ENCODE measurements at places on chromosomes 6 and 20.

- DNase-seq: no peak
Measured at GRCh38 chr20:3621111-3621510, 42.1 kb downstream of the GFRA4 start.

DNA sequence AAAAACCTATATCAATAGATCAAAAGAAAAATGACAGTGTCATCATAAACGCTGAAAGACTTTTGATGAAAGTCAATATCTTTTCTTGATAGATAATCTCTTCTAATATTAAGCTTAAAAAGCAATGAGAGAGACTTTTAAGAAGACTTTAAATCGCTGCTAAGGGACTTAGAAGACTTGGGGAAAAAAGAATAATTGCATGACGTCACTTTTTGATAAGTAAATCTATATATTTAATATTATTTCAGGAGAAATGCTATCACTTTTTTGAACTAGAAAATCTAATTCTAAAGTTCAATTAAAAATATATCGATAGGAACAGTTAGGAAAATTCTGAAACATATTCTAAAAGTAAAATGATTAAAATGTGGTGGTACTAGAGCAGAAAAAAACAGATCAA lies 78.7 kb upstream of the TSHZ2 start:
- DNase-seq: no peak

DNA sequence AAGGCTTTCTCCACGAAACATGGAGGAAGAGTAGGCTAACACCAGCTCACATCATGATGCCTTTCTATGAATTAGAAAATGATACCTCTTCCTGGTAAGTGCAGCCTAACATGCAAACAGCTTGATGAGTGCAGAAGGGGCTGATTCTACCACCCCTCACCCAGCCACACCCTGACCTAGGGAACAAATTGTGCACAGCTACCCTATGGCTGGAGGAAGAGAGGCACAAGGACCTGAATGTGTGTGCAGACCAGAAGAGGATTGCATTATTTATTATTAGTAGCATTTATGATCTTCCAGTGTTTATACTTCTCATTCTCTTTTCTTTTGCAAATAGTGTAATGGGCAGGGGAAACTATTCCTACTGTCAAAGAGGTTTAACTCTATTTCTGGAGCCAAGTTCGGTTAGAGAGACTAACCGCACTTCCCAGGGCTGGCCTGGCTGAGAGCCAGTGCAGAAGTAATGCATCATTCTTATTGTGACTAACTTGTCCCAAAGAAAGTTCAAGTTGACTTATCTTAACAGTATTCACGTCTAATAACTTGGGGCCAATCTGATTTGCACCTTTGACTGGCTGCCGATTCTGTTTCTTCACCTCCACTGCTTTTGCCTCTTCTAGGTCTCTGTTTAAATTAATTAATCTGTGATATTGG lies 237.5 kb downstream of the CD83 start:
- DNase-seq: no peak

GRCh38 chr6:124983383-124984083 lies 21.3 kb downstream of the RNF217 start:
- DNase-seq: no peak

- no peak for DNase-seq
Measured at GRCh38 chr6:165850434-165851019, 187.5 kb upstream of the PDE10A start.

DNA sequence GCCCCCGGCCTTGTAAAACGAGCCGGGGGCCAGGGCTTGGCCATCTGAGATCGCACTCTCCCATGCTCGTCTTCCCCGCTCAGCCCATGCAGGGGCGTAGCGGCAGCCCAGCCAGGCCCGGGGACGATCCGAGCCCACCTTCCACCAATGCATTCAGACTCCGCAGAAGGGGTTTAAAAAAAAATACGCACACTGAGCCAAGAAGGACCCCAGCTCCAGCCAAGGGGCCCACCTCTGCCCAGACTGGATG lies 320 bp downstream of the GSTA4 start:
- DNase-seq: no peak

DNA sequence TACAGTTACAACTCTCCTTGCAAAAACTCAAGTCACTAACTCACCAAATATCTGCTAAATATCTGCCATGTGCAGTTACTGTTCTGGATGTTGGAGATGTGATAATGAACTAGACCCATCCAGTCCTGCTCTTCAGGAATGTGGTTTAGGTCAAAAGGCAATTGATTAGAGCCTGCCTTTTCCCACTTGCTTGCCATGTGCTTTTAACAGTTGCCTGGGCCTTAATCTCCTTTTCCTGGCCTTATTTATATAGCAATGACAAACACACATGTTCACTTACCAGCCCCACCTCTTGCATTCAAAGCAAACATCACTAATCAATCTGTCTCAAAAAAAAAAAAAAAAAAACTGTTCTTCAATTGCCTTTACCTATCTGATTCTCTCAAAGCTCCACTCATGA lies 199.2 kb downstream of the ZNF217 start:
- no peak for DNase-seq

DNA sequence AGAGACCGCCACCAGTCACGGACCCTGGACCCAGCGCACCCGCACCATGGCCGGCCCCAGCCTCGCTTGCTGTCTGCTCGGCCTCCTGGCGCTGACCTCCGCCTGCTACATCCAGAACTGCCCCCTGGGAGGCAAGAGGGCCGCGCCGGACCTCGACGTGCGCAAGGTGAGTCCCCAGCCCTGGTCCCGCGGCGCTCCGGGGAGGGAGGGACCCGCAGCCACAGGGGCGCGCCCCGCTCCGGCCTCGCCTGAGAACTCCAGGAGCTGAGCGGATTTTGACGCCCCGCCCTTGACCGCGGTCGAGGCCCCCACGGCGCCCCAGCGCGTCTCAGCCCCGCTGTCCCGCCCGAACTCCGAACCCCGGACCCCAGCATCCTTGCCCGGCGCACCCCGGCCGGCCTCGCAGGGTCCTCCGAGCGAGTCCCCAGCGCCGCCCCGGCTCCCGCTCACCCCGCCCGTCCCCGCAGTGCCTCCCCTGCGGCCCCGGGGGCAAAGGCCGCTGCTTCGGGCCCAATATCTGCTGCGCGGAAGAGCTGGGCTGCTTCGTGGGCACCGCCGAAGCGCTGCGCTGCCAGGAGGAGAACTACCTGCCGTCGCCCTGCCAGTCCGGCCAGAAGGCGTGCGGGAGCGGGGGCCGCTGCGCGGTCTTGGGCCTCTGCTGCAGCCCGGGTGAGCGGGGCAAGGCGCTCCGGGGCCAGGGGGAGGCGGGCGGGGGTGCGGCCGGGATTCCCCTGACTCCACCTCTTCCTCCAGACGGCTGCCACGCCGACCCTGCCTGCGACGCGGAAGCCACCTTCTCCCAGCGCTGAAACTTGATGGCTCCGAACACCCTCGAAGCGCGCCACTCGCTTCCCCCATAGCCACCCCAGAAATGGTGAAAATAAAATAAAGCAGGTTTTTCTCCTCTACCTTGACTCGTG lies at the start of gene OXT:
TSS of gene OXT (plus strand) at position 11 of the 920 bp plus-strand sequence. CDS start at position 47, 36 bp downstream.
- peak; percentile 55 for DNase-seq

DNA sequence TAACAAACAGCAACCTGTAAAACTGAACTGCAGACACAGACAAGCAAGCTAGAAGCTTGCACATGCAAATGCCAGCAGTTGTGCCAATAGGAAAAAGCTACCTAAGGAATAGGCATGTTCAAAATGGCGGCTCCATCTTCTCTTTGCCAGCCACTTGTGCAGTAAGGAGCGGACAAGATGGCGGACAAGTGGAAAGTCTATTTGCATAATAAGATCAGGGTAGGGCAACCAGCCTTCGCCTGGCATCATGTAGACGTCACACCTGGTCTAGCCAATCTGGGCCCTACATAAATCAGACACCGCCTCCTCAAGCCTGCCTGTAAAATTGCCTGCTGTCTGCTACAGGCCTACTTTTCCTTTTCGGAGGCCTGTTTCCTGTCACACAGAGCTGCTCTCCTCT lies 18.0 kb downstream of the C6orf52 start:
- DNase-seq: no peak

DNA sequence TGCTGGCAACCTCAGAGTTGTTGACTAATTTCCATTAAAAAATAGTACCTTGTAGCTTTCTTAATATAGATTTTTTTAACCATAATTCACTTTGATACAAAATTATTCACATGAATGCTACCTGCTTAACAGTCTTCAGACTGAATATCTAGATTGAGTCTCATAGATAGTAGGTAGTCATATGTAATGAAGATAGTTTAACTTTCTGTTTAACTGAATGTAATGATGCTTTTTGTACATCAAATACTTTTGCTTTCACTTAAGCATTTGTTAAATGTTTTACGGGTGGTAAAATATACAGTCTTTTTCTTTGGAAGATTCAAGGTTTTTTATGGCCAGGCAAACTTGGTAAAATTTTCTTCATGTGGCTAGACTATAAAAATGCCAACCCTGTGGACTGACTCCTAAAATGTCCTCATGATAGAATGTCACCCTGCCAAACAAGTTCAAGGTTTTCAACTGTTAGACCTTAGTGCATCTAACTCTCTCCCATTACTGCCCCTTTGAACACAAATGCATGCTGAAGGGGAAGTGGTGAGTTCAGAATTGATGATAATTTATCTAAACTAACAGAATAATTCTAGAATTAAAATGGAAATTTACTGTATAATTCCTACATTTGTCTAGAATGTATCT lies 16.4 kb downstream of the TBPL1 start:
- no peak for DNase-seq

DNA sequence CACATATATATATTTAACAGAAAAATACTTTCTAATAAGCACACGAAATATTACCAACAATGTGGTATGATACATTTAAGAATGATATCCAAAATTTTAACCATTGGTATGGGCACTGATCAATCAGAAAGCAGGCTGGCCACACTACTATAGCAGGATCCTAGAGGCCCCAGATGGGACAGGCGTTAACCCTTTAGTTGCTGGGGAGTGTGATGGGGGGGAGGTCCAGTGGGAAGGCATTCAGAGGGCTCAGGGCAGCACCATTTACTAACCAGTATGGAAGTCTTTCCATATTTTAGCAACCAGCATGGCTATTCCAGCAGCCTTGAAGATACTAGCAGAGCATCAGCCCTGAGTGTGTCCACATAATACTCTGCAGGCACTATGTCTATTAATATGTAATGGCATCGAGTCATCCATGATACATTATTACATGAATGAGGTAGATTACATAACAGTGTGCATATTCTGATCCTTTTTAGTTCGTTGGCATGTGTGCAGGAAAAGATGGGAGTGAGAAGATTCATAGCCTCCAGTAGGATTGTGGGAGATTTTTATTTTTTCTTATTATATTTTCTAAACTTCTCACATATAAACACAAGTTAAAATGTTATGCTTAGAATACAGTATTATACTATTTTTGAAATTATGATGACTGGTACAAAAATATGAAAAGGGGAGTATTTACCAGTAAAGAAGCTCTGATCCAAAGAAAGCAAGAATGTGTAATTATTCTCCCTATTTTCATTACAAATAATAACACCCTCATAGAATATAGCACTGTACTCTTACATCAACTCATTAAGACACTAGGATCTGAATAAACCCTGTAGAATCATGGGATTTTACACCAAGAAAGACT lies 78.9 kb downstream of the FAM217A start:
- no peak for DNase-seq

GRCh38 chr6:170067181-170067641 lies 223.7 kb downstream of the DLL1 start:
- no peak for DNase-seq

DNA sequence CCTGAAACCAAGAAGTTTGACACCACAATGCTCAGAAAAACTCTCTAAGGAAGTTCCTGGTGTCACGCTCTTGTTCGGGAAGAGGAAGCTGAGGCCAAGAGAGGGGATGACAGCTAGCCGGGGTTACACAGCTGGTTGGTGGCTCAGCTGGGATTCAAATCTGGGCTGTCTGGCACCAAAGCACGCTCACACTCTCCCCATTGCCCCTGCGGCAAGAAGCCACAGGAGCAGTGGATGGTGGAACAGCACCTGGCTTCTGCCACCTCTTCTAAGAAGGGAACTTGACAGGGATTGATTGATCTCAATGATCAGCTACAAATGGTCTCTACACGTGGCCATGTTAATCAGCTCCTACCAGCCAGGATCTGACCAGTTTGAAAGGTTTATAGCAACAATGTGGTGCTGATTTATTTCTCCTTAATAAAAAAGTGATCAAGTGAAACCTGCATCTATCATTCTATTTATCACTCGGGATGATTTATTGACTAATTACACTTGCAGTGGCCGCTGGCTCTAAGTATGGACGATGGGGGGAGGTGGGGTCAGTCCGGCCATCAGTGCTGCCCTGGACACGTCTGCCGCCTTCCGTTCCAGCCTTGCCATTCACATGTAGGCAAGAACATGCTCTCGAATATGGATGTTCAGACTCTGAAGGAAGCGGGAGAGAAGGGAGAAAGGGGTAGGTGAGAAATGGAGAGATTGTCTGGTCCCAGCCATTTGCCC lies 71.9 kb upstream of the TOP1 start:
- DNase-seq: no peak

GRCh38 chr20:63080411-63080810 lies 73.6 kb upstream of the BHLHE23 start:
- DNase-seq: no peak

DNA sequence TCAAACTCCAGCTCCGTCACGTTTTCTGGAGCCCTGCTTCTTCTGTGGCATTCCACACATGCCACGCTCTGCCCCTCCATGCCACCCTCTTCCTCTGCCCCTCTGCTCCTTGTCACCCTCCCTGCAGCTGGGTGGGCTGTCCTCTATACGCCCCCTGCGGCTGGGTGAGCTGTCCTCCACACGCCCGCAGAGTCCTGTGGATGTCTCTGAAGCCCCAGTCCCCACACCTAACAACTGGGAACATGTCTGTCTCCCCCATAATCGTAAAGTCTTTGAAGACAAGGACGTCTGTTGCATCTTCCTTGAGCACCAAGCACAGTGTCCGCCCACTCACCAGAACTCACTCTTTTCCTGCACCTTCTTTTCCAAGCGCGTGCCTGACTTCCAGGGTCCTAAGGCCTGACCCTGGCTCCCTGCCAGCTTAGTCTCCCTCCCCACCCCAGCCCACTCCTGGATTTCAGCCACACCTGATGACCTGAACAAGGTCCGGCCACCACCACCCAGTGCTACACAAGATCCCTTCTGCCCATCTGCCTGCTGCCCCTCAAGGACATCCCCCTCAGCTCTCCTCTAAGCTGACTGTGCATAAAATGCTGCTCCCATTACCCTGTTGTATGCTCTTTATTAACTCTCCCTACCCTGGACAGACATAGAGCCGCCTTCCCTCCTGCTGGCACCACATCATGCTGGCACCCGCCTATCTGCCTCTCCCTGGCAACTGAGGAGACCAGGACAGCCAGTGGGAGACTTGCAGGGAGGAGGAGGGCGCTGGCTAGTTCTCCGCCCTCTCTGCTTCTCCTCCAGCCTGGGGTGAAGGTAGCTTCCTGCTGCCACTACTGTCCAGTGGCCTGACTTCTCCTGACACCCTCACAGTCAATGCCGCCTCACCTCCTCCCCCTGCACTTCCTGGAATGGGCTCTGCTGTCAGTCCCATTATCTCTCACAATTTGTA lies 10.7 kb upstream of the PRR18 start:
- no peak for DNase-seq

- no peak for DNase-seq
Measured at GRCh38 chr6:112927641-112928320, 580.7 kb downstream of the RFPL4B start.
